Activated CD8-positive, alpha-beta memory T cell treated with anti-CD3 and anti-CD28 coated beads for 48 hours (primary cell): ENCODE measurements at places on chromosomes 4 and X.

- no peak for DNase-seq
Measured at GRCh38 chr4:54596201-54596600, 61.6 kb upstream of the KIT start.

GRCh38 chr4:7425124-7425523 lies 9.6 kb downstream of the PSAPL1 start:
- DNase-seq, result no peak

DNA sequence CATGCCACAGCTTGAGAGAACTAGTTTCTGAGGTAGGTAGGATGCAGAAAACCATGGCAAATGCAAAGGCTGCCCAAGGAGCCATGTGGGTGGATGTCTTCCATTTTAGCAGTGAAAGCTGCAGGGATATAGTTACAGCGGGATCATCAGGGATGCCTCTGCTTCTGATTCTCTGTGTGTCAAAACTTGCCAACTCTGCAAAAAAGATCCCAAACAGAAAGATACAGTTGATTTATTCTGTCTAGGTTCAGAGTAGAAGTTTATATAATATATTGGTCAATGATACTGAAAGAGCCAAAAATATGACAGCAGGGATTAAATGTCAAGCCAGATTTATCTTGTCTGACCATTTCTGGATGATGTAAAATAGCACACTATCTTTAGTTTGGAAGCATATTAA lies 42.4 kb upstream of the SFRP2 start:
- DNase-seq, result no peak

DNA sequence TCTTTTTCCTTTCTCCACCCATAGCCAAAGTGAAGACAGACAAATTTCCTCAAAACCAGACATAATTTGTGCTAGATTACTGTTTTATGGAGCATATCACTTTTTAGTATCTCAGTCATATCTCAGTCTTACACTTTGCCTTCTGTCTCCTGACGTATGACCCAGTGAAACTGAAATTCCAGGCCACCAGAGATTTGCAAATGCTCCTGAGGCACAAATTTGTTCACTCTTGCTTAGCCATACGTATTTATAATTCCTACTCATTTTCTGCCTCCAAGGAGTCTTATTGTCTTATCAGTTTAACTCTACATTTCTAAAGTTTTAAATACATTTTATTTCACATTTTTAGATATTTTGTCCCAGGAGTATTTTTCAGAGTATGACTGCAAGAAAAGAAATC lies 10.0 kb downstream of the TMEM156 start:
- DNase-seq, result no peak

- no peak for DNase-seq
Measured at GRCh38 chrX:149563359-149563758, 13.6 kb upstream of the HSFX3 start.
